ENCODE measurements at places on chromosomes 1 and 21. TPM values are rescaled to one million over a fixed set of nuclear protein-coding genes. Genes with fewer than 3 reads are reported as not detected.

SH2D1B gene
- total RNA-seq, result 1.3 TPM

SUSD4 gene
- 17.7 TPM for total RNA-seq

ASPM gene
- total RNA-seq, result 10.6 TPM

GRCh38 chr1:228486596-228487335 is 416 bp upstream of the RNF187 start:
- H3K4me1 ChIP-seq, result peaks cover 10% of the 10 kb centered on the region
- H3K4me3 ChIP-seq, result peak overlapping the region; percentile 74
- peak; percentile 90 for DNase-seq
- H3K36me3 ChIP-seq, result no peaks in the 10 kb centered on the region

GRCh38 chr1:36342426-36343185 is 19.2 kb upstream of the EVA1B start:
- peak overlapping the region; percentile 55 for H3K27ac ChIP-seq
- H3K4me1 ChIP-seq, result peaks cover 22% of the 10 kb centered on the region
- H3K4me3 ChIP-seq, result no peak overlapping the region
- DNase-seq, result peak; percentile 66

DNA sequence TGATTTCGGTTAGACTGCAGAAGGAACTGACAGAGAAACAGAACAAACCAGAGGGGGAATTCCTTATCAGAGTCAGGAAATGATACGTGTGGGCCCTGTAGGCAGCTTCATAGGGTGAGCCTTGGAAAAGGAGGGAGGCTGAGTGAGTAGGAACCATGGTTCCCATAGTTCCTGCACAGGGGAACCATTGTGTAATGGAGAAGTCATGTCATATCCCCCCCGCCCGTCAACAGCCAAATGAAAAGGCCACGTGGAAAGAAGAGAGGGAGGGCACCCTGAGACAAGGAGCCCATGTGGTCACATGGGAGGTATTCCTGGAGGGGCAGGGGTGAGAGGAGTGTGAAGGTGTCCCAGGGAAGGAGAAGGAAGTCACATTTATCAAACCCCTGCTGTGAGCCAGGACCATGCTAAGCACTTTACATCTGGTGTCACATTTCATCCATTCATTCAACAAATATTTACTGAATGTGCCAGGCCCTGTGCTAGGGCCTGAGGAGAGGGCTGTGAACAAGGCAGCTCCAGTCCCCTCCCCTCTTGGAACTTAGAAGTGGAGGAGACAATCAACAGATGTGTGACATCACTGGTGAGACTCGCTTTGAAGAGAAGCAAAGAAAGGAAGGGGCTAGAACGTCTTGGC is 15.7 kb upstream of the FGR start:
- no peaks in the 10 kb centered on the region for H3K36me3 ChIP-seq
- no peak for DNase-seq
- no peaks in the 10 kb centered on the region for H3K27me3 ChIP-seq
- no peak overlapping the region for H3K4me3 ChIP-seq

GRCh38 chr1:33441088-33441745 is 10.3 kb upstream of the PHC2 start:
- H3K36me3 ChIP-seq, result no peaks in the 10 kb centered on the region
- peaks cover 5% of the 10 kb centered on the region for H3K4me1 ChIP-seq
- no peaks in the 10 kb centered on the region for H3K27me3 ChIP-seq

- no peaks in the 10 kb centered on the region for H3K4me1 ChIP-seq
- no peak overlapping the region for H3K27ac ChIP-seq
- H3K4me3 ChIP-seq, result no peak overlapping the region
- no peak for DNase-seq
- H3K27me3 ChIP-seq, result no peaks in the 10 kb centered on the region
These were observed 65.4 kb downstream of the SYDE2 start for GRCh38 chr1:85135392-85135798.

GRCh38 chr1:121538943-121539575 is 354.3 kb downstream of the SRGAP2C start:
- no peak overlapping the region for H3K27ac ChIP-seq
- no peaks in the 10 kb centered on the region for H3K36me3 ChIP-seq
- H3K4me3 ChIP-seq, result no peak overlapping the region

GRCh38 chr21:44449473-44450363 is 5.6 kb upstream of the LRRC3 start:
- no peaks in the 10 kb centered on the region for H3K4me1 ChIP-seq
- H3K27ac ChIP-seq, result no peak overlapping the region
- no peaks in the 10 kb centered on the region for H3K36me3 ChIP-seq
- DNase-seq, result no peak
- H3K27me3 ChIP-seq, result no peaks in the 10 kb centered on the region
- H3K4me3 ChIP-seq, result no peak overlapping the region

DNA sequence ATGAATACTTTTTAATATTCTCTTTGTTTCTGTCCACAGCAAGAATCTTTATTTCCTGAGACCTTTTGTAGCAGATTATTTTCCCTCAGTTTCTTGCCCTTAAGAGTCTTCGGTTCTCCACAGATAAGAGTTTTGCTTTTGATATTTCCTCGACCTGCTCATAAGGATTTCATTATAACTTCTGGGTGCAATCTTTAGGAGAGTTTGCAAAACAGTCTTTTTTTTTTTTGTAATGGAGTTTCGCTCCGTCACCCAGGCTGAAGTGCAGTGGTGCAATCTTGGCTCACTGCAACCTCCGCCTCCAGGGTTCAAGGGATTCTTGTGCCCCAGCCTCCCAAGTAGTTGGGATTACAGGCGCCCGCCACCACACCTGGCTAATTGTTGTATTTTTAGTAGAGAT is 10.1 kb upstream of the UBE4B start:
- H3K4me3 ChIP-seq, result no peak overlapping the region
- no peaks in the 10 kb centered on the region for H3K27me3 ChIP-seq
- H3K4me1 ChIP-seq, result no peaks in the 10 kb centered on the region
- no peak overlapping the region for H3K27ac ChIP-seq
- H3K36me3 ChIP-seq, result no peaks in the 10 kb centered on the region
- DNase-seq, result no peak

DNA sequence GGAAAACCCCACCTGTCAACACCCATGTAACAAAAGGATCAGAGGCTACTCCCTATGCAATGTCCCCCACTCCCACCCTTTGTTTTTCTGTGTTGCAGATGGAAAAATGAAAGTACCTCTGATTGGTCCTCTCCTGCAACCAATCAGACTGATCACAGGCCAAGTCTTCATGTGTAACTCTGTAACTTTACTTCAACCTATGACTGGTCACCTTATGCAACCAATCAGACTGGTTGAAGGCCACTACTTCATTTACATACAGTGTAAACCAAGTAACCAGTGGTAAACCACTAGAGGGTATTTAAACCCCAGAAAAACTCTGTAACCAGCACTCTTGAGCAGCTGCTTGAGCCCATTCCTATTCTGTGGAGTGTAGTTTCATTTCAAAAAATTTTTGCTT is 266.3 kb upstream of the OLFM3 start:
- H3K27ac ChIP-seq, result no peak overlapping the region
- H3K4me1 ChIP-seq, result no peaks in the 10 kb centered on the region
- H3K36me3 ChIP-seq, result no peaks in the 10 kb centered on the region
- no peak overlapping the region for H3K4me3 ChIP-seq

DNA sequence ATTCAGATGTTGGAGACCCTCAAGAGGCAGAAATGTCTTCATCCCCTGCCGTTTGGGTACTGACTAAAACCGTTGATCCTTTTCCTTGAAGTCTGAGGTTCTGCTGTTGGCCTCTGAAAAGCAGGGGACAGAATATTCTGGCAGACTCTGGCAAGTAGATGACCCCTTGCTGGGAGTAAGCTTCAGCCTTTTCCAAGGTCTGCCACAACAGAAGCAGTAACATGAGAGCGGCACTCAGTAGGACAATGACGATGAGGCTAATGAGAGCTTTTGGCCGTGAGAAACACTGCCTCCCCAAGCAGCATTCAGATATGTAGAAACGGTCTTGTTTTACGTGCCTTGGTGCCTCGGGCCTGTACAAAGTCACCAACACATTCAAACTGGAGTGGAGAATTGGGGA is 143.7 kb downstream of the ST6GALNAC5 start:
- no peak overlapping the region for H3K4me3 ChIP-seq
- no peak overlapping the region for H3K27ac ChIP-seq
- H3K27me3 ChIP-seq, result no peaks in the 10 kb centered on the region
- no peak for DNase-seq
- H3K36me3 ChIP-seq, result no peaks in the 10 kb centered on the region
- H3K4me1 ChIP-seq, result no peaks in the 10 kb centered on the region

DNA sequence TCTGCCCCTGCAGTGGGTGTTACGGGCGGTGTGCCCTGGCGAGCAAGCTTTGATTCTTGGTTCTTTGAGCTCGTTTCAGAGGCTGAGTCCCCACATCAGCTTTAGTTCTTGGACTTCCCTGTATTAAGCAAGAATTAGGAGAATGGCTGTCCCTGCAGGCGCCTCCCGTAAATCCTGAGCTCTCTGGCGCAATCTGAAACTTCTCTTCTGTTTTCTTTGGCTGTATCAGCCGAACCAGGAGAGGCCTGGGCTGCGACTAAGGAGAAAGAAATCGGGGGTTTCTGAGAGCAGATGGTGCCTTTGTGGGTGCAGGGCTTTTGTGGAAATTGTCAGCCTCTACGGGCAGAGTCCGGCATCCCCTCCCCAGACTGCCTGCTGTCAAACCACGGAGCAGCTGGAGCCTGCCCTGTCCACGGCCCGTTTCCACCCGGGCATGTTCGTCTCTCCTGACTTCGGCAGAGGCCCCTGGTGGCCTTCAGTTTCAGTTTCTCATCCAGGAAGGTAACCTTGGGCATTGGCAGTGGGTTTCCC is 17.9 kb downstream of the CSTB start:
- peaks cover 31% of the 10 kb centered on the region for H3K4me1 ChIP-seq
- no peaks in the 10 kb centered on the region for H3K36me3 ChIP-seq
- H3K4me3 ChIP-seq, result no peak overlapping the region

DNA sequence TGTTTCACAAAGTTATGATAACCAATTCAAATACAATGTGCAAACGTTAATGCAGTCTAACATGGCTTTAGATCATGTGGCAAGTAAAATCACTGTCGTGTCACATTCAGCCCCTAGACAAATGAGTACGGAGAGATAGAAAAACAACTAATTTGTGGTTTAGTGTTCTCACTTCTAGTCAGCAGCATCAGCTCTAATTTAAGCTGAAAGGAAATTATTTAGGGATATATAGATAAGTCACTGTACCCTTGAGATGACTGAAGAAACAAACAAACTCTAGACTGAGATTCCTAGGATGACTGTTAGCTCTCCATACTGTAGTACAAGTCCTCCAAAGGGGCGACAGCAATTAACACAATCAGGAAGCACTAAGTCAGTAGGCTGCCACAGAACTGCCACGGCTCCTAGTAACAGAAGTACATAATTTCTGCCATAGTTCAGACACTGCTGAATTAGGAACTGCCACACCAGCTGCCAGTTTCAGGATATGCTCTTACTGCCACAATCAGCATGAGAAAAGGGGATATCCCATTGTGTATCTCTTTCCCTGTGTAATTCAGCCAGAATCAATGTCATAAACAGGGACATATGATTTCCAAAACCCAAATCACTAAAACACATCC is 150.4 kb upstream of the NEGR1 start:
- H3K4me1 ChIP-seq, result no peaks in the 10 kb centered on the region
- no peaks in the 10 kb centered on the region for H3K36me3 ChIP-seq
- no peaks in the 10 kb centered on the region for H3K27me3 ChIP-seq
- H3K27ac ChIP-seq, result no peak overlapping the region
- DNase-seq, result no peak
- no peak overlapping the region for H3K4me3 ChIP-seq

Data from testis (tissue), 5 donors.